ENCODE measurements at places on chromosomes 1 and 21.

DNA sequence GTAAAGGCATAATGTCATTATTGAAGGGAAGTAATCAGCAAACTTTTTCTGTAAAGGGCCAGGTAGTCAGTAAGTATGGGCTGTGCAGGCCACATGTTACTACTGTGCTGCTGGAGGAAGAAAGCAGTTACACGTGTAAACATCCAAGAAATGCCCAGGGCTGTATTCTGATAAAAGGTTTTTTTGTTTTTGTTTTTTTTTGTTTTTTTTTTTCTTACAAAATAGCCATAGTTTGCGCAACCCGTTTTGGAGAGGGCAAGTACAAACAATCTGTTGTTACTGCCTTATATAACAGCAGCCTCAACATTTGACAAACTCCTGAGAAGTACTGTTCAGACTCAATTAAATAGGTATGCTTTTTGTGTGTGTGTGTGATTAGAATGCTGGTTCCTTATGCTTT, 26.7 kb upstream of the MTMR11 start:
- DNase-seq: no peak

- no peak for DNase-seq
These were observed 54.5 kb downstream of the ARHGEF10L start for GRCh38 chr1:17594026-17594425.

GRCh38 chr1:233916706-233917105, 12.2 kb downstream of the SLC35F3 start:
- DNase-seq: no peak

DNA sequence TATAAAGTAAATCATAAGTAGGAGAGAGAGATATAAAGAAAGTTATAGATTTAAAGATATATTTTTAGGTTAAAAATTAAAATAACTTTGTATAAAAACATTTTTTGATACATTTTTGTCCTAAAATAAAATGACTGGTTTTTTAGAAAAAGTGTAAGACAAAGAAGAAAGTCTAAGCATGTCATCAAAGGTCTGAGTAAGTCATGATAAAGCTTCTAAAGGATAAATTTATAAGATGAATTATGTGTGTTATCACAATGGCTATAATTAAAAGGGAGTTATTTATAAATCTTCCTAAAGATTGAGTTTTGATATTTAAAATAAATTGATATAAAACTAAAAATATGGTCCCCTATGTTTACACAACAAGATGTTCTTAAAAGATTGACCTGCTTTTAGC, 370.9 kb downstream of the PTPRU start:
- DNase-seq: no peak

DNA sequence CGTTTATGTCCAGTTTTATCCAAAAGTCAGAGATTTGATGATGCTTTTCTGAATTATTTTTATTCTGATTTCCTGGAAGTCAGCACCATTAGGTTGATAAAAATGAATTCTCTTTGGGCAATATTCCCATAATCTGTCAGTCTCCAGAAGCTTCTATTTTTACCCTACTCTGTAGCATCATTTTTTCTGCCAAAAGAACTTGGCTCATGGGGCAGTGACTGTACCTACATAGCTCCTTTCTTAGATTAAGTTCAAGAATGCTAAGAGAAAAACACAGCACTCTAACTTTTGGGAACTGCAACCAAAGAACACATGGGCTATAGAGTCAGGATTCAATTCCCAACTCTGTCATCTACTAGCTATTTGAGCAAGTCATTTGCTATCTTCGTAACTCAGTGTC, 152.9 kb downstream of the BARHL2 start:
- DNase-seq: no peak

- DNase-seq: no peak
These were observed 78.6 kb downstream of the MORN1 start for GRCh38 chr1:2312515-2313301.

DNA sequence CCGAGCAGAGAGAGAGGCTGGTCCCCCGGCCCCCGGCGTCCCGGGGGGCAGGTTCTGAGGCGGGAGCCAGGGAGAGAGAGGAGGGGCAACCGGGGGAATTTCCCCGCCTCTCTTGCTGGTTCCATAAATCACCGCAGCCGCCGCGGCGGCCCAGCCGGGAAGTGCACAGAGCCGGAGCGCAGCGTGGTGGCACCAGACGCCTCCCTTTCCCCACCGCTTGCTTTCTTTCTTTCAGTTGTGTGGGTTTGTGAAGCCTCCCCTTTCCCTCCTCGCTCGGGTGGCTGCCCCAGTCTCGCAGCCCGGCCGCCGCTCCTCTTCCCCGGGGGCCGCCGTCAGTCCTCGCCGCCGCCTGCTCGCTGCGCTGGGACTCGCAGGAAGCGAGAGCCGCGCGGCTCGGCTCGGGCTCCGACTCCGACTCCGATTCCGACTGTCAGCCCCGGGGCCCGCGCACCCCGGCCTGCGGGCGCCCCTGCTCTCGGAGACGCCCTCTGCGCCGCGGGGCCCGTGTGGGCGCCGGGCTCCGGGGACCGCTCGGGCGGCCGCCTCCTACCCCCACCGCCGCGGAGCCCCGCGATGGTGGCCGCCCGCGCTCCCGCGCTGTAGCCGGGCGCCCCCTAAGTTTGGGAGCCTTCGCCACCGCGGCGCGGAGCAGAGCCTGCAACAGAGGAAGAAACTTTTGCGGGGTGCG, at the start of gene CACHD1:
Gene CACHD1 (plus strand): TSS at position 153 of the 688 bp plus-strand sequence. CDS start 616 bp downstream, outside the sequence.
- DNase-seq: peak; percentile 31

DNA sequence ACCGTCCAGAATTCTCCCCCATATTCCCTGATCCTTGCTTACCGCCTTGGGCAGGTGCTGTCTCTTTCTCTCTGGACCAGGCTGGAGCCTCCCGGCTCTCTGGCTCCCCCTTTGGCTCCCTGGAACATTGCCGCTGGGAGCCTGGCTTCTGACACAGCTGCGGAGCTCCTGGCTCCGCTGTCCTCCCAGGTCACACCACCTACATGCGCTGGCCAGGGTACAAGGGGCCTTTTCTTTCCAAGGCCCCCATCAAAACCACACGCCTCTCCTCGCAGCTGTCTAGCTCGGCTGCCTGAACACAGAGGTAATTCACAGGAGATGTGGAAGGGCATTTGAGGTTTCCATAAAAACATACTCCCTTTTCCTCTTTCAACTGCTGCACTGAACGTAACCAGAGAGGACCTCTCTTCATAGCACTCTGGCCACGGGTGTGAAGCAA, 7.5 kb upstream of the ZNF648 start:
- no peak for DNase-seq

GRCh38 chr1:206824331-206824730, 41.1 kb upstream of the IL20 start:
- no peak for DNase-seq

DNA sequence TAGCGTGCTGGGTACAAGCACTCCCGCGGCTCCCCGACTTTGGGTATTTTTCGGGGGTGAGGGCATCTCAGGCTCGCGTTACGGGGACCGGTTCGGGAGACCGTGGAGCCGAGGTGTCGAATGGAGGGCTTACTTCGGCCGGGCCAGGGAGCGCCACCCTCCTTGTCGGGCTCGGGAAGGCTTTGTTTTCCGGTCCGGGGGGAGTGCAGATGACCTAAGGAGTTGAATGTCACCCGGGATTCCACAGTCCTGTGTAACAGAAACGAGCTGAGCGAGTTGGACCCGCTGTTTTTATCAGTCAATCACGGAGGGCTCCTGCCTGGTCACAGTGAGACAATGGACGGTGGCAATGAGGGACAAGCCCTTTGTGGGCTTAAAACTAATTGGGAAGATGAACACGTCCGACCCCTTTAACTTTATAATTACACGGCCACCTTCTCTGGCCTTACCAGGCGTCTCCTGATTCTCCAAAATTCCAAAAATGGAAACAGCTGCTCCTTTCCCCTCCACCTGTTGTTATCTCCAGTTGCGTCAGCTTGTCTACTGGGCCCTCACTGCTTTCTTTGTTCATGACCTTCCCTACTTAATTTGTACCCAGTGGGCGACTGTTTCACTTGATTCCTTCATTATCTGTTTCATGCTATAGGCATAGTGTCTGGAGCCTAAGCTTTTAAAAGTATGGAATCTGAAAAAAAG, 929 bp upstream of the TRIM45 start:
- no peak for DNase-seq
